ENCODE measurements at places on chromosomes 13 and 19. TPM values are rescaled to one million over a fixed set of nuclear protein-coding genes. Genes with fewer than 3 reads are reported as not detected.

GIPR gene
- 9.3 TPM for total RNA-seq

CD33 gene
- 0.99 TPM for total RNA-seq

SHC2 gene
- total RNA-seq: not detected

SLC10A2 gene
- total RNA-seq: not detected

DNA sequence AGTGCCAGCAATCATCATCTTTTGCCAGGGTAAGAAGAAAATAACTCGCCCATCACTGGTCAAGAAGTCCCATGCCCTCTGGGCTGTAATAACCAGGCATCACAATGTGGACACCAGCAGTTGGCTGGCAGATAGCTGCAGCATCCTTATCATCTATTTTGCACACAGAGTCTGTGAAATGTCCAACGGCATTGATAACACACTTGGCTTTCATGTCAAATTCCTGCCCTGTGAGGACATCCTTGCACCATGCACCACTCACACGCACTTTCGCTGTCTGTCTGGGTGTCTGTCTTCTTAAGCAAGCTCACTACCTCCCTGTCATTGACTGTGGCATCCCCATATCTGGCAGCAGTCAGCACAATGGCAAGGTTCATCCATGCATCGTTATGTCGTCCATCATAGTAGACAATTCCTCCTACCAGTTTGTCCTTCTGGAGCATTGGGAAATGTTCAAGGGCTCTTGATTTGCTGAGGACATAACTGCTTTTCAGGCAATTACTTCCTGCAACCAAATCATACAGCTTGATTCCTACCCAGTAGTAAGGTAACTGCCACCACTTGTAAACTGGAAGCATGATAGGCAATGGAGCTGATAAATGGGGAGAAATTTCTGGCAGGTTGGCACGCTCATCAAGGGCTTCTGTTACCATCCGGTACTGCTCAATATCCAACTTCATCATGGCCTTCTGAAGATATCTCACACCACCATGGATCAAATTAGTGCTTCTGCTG lies 6.8 kb upstream of the ZSCAN5A start:
- H3K27ac ChIP-seq: no peak overlapping the region
- H3K27me3 ChIP-seq: no peaks in the 10 kb centered on the region
- no peak for DNase-seq
- H3K36me3 ChIP-seq: no peaks in the 10 kb centered on the region
- H3K4me3 ChIP-seq: no peak overlapping the region

GRCh38 chr13:23861310-23861709 lies 27.9 kb downstream of the MIPEP start:
- no peak for DNase-seq
- no peaks in the 10 kb centered on the region for H3K4me1 ChIP-seq
- no peak overlapping the region for H3K27ac ChIP-seq
- H3K4me3 ChIP-seq: no peak overlapping the region
- H3K27me3 ChIP-seq: no peaks in the 10 kb centered on the region
- peaks cover 4% of the 10 kb centered on the region for H3K36me3 ChIP-seq

GRCh38 chr19:43476606-43477005 lies 11.2 kb upstream of the LYPD3 start:
- no peak overlapping the region for H3K4me3 ChIP-seq
- peaks cover 2% of the 10 kb centered on the region for H3K36me3 ChIP-seq
- no peaks in the 10 kb centered on the region for H3K27me3 ChIP-seq
- no peak for DNase-seq

GRCh38 chr19:9570255-9570654 lies 14.0 kb downstream of the ZNF121 start:
- DNase-seq: no peak
- H3K4me1 ChIP-seq: no peaks in the 10 kb centered on the region
- H3K36me3 ChIP-seq: peaks cover 71% of the 10 kb centered on the region

DNA sequence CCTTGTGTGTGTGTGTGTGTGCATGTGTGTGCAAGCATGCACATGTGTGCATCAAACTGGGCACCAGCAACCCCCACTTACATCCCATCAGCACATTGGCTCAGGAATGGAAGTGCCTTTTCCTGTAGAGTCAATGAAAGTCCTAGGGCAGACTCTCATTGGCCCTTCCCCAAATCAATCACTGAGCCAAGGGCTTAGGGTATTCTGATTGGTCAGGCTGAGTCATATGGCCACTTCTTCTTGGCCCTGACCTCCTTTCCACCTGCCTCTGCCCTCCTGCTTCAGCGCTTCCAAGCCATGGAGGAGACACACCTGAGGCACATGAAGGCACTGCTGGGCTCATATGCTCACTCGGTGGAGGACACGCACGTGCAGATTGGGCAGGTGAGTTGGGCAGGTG lies 20.9 kb downstream of the FCHO1 start:
- no peak overlapping the region for H3K27ac ChIP-seq
- DNase-seq: peak; percentile 38
- H3K36me3 ChIP-seq: peaks cover 61% of the 10 kb centered on the region
- no peak overlapping the region for H3K4me3 ChIP-seq

GRCh38 chr19:32224371-32225244 lies 120.8 kb upstream of the ZNF507 start:
- DNase-seq: peak; percentile 14
- H3K4me1 ChIP-seq: peaks cover 9% of the 10 kb centered on the region
- no peak overlapping the region for H3K27ac ChIP-seq

DNA sequence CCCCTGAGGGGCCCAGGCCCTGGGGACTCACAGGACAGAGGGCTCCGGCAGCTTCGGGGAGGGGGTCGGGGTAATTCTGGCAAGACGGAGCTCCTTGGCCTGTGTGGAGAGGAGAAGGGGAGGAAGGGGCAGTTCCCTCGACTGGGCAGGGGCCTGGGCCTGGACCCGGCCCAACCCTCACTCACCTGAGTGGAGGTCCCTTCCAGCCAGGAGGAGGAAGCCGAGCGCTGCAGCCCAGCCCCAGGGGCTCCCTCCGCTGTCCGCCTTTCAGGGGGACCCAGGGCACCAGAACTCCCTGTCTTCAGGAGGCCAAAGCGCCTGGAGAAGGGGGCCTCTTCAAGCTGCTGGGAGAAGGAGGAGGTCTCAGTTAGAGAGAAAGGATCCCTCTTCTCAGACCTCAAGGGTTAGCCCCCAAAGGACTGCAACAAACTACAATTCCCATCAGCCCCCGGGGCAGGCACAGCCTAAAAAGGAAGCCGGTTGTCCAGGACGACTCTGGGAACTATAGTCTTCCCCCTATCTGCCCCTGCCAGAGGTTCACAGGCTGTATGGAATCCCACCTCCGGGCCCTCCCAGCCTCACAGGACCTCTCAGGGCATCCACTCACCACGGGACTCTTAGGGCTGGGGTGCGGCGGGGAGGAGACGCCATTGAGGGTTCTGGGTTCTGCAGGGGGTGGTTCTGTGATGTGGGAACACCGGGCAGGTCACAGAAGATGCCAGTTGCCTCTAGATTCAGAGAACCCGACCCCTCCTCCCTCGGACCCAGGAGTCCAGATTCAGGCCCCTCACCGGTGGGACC lies 19.8 kb downstream of the EPS8L1 start:
- DNase-seq: no peak
- H3K27ac ChIP-seq: no peak overlapping the region
- H3K27me3 ChIP-seq: no peaks in the 10 kb centered on the region
- no peak overlapping the region for H3K4me3 ChIP-seq
- H3K36me3 ChIP-seq: peaks cover 18% of the 10 kb centered on the region
- H3K4me1 ChIP-seq: no peaks in the 10 kb centered on the region

DNA sequence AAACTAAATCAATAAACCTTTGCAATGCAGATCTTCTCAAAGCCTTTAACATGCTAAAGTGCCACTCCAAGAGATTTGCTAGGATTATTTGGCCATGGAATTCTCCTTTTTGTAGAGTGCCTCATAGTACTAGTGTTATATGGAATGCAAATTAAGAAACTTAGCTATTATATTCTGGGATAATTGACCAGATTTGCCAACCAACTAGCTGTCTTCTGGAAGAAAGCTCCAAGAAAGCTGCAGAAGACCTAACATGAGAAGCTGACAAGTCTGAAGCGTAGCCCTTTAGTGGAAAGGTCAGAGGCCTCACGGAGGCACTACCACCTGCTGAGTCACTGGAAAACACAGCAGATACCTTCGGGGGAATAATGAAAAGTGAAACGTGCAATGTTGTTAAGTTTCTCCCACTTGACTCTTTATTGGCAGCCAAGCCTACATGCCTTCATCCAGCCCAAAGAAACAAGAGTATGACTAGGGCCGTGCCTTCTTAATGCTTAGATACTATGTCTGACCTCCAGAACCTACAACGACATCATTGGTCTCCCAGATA lies 29.8 kb upstream of the KATNAL1 start:
- peaks cover 24% of the 10 kb centered on the region for H3K36me3 ChIP-seq
- no peak overlapping the region for H3K27ac ChIP-seq
- no peaks in the 10 kb centered on the region for H3K27me3 ChIP-seq
- H3K4me3 ChIP-seq: no peak overlapping the region

DNA sequence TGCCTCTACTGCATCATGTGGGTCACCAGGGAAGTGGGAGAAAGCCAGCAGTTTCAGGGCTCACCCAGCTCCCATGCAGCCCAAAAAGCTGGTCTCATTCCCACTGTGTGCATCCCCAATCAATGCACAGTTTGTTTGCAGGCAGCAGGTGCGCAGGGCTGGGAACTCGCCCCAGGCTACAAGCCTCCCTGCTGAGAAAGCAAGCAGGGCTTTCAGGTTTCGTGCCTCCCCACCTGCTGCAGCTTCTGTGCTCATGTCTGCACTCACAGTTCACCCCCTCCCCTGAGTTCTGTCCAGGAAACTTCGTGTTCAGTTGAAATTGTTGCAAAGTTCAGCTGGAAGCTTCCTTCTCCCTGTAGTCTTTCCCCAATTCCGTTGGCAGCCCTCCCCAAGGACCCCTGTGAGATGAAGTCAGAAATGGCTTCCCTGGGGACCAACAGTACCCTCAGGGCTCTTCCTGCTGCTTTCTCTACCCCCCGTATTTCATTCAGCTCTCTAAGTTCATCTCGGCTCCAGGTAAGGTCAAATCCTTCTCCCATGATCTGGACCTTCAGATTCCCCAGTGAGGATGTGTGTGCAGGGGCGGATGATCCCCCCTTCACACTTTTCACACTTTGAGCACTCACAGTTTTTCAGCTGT lies 10.3 kb upstream of the KLK3 start:
- H3K27ac ChIP-seq: no peak overlapping the region
- no peaks in the 10 kb centered on the region for H3K36me3 ChIP-seq
- H3K4me3 ChIP-seq: no peak overlapping the region

- H3K36me3 ChIP-seq: no peaks in the 10 kb centered on the region
- DNase-seq: no peak
- H3K4me3 ChIP-seq: no peak overlapping the region
- H3K27ac ChIP-seq: no peak overlapping the region
- H3K4me1 ChIP-seq: peaks cover 23% of the 10 kb centered on the region
Observed at GRCh38 chr13:112972867-112973576, 4.0 kb downstream of the MCF2L start.

DNA sequence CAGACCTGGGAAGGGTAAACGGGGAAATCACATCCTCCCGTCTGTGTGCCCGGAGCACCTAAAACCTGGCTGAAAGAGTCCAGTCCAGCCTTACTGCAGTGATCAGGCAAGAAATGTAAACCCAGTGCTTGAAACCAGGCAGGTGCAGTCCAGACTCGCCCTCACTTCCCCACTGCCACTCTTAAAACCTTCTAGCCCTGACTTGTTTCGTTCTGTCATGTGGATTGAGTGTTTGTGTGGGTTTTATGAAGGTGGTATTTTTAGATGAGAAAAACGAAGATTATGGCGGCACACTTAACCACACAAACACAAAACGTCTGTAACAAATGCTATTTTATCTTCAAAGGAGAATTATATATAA lies 839 bp upstream of the CKAP2 start:
- peak overlapping the region; percentile 89 for H3K27ac ChIP-seq
- no peaks in the 10 kb centered on the region for H3K27me3 ChIP-seq
- H3K4me1 ChIP-seq: peaks cover 38% of the 10 kb centered on the region
- H3K4me3 ChIP-seq: peak overlapping the region; percentile 92

DNA sequence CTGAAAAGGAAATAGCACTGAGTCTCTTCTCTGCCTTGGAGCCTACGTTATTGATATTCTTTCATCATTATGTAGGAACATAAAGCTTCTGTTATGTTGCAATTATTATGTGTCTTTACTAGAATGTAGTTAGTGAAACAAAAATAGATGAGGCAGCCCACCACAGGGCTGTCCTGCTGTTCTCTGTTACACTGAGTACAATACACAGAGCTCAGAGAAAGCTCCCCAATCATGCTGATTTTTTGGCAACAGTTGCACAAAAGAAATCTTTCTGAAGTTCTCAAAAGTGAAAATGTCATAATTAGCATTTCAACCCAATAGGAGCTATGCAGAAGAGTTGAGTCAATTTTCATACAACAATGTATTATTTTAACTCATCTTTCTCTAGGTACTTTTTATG lies 119.5 kb downstream of the EFNB2 start:
- H3K4me3 ChIP-seq: no peak overlapping the region
- H3K36me3 ChIP-seq: no peaks in the 10 kb centered on the region
- no peak for DNase-seq
- H3K4me1 ChIP-seq: no peaks in the 10 kb centered on the region
- H3K27ac ChIP-seq: no peak overlapping the region

DNA sequence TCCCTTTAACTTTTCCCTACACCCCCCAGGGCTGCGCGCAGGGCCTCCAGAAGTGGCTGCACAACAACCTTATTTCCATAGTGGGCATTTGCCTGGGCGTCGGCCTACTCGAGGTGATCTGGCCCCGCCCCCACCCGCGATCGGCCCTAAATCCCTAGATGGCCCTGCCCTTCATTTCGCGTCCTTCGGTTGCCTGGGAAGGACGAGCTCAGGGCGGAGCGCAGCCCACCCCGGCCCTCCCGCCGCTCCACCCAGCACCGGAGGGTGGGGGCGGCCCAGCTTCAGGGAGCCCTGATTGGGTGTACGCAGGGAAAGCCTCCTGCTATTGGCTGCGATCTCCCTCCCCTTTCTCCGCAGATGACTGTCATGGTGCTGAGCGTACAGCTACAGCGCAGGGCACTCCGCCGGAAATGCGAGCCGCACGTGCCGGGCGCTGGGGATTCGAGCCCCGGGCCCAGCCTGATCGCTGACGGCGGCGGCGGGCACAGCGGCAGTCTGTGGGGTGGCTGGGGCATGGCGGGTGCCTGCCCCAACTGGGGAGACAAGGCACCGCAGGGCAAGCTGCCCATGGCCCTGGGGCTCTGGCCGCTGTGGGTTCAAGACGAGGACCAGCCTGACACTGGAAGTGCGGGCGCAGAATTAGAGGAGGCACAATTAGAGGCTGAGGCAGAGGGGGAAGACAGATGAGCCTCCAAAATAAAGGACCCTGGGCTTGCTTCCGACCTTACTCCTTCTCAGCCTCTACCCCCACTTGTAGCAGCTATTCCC lies 4.3 kb downstream of the CD37 start:
- H3K36me3 ChIP-seq: peaks cover 14% of the 10 kb centered on the region
- no peak overlapping the region for H3K4me3 ChIP-seq
- no peak overlapping the region for H3K27ac ChIP-seq
- peaks cover 40% of the 10 kb centered on the region for H3K4me1 ChIP-seq
- H3K27me3 ChIP-seq: no peaks in the 10 kb centered on the region
- no peak for DNase-seq

GRCh38 chr19:29366757-29367156 lies 153.8 kb upstream of the UQCRFS1 start:
- H3K27me3 ChIP-seq: no peaks in the 10 kb centered on the region
- no peak overlapping the region for H3K27ac ChIP-seq
- H3K36me3 ChIP-seq: no peaks in the 10 kb centered on the region
- H3K4me3 ChIP-seq: no peak overlapping the region
- DNase-seq: no peak

- no peaks in the 10 kb centered on the region for H3K27me3 ChIP-seq
- DNase-seq: peak; percentile 95
- peak overlapping the region; percentile 75 for H3K27ac ChIP-seq
- H3K4me3 ChIP-seq: peak overlapping the region; percentile 84
- H3K36me3 ChIP-seq: no peaks in the 10 kb centered on the region
- peaks cover 30% of the 10 kb centered on the region for H3K4me1 ChIP-seq
Observed at GRCh38 chr19:15432629-15433518, 14.1 kb upstream of the AKAP8L start.

GRCh38 chr19:8473648-8474476 lies 28.6 kb downstream of the PRAM1 start:
- no peak overlapping the region for H3K4me3 ChIP-seq
- H3K36me3 ChIP-seq: peaks cover 95% of the 10 kb centered on the region
- H3K4me1 ChIP-seq: peaks cover 5% of the 10 kb centered on the region
- DNase-seq: no peak
- H3K27me3 ChIP-seq: no peaks in the 10 kb centered on the region
- no peak overlapping the region for H3K27ac ChIP-seq

Data from CD4-positive, CD25-positive, alpha-beta regulatory T cell (primary cell).